Activated CD8-positive, alpha-beta memory T cell treated with anti-CD3 and anti-CD28 coated beads, Interleukin-2, amount 10 ng/mL, durations not matched to agents 7 days and 5 days (primary cell): ENCODE measurements at places on chromosomes 4 and X. TPM values are rescaled to one million over a fixed set of nuclear protein-coding genes. Genes with fewer than 3 reads are reported as not detected.

The ASMT gene
- total RNA-seq: 1.2 TPM

The OR13H1 gene
- not detected for total RNA-seq

The WNK3 gene
- 0.03 TPM for total RNA-seq

DNA sequence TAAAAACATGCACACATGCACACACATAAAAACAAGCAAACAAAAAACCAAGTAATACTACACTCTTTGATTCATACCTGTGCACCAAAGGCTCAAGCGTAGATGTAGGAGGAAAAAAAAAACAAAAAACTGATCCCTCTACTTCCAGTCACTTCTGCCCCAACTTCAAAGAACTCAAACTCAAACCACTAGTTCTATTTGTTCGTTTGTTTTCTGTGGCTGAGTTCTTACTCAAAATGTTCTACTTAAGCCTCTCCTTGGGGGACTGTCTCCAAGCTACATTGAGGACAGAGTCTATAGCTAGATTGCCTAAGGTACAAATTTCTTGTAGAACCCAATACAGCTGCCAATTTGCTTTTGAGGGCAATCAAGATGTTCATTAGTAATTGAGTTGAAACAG, 171.0 kb upstream of the ATOH1 start:
- DNase-seq: no peak
- H3K36me3 ChIP-seq: no peaks in the 10 kb centered on the region
- no peaks in the 10 kb centered on the region for H3K27me3 ChIP-seq
- no peak overlapping the region for H3K4me3 ChIP-seq
- H3K4me1 ChIP-seq: no peaks in the 10 kb centered on the region

GRCh38 chr4:72629540-72629939, 60.5 kb upstream of the ADAMTS3 start:
- H3K27ac ChIP-seq: no peak overlapping the region
- H3K27me3 ChIP-seq: no peaks in the 10 kb centered on the region
- no peak overlapping the region for H3K4me3 ChIP-seq

- no peak overlapping the region for H3K4me3 ChIP-seq
- no peaks in the 10 kb centered on the region for H3K4me1 ChIP-seq
- no peaks in the 10 kb centered on the region for H3K27me3 ChIP-seq
- no peaks in the 10 kb centered on the region for H3K36me3 ChIP-seq
- no peak overlapping the region for H3K27ac ChIP-seq
These were observed 28.0 kb downstream of the PDHA2 start for GRCh38 chr4:95867919-95868318.

DNA sequence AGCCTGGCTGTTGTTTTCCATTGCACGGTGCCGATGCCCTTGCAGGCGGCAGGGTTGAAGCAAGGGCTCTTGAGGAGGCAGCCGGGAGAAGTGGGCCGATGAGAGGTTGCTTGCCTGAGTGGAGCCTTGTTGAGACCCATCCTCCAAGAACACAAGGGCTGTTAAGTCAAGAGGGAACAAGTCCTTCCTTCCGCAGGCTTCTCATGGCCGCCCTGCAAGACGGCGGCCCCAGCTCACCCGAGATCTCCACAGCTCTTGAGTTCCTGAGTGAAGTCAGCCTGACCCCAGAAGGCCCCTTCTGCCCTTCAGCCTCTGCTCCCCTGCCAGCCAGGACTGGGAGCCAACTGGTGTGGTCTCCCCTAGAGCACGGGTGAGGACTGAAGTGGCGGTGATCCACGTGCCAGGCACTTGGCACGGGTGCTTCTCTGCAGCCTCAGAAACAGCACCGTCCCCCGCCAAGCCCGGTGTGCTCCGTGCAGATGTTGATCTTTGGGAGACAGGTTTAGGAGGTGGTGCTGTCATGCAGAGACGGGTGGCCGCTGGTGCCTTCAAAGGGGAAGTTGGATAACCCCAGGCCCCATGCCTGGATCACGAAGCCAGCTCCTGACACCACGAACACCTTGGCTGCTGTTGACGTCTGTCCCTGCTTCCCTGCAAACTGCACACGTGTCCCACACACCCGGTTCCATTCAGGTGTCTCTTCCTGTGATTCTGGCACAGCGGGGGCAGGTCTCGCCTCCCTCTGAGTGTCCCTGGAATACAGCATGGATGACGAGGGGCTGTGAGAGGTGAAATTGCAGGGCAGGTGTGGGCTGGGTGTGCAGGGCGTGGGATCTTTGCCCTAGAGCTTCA, 164.4 kb upstream of the PSAPL1 start:
- DNase-seq: no peak
- H3K27me3 ChIP-seq: no peaks in the 10 kb centered on the region
- H3K4me1 ChIP-seq: no peaks in the 10 kb centered on the region
- H3K27ac ChIP-seq: no peak overlapping the region

GRCh38 chr4:165476214-165477098, 97.6 kb downstream of the CPE start:
- H3K27me3 ChIP-seq: peaks cover 5% of the 10 kb centered on the region
- H3K36me3 ChIP-seq: no peaks in the 10 kb centered on the region
- no peak overlapping the region for H3K4me3 ChIP-seq
- no peaks in the 10 kb centered on the region for H3K4me1 ChIP-seq
- no peak overlapping the region for H3K27ac ChIP-seq

DNA sequence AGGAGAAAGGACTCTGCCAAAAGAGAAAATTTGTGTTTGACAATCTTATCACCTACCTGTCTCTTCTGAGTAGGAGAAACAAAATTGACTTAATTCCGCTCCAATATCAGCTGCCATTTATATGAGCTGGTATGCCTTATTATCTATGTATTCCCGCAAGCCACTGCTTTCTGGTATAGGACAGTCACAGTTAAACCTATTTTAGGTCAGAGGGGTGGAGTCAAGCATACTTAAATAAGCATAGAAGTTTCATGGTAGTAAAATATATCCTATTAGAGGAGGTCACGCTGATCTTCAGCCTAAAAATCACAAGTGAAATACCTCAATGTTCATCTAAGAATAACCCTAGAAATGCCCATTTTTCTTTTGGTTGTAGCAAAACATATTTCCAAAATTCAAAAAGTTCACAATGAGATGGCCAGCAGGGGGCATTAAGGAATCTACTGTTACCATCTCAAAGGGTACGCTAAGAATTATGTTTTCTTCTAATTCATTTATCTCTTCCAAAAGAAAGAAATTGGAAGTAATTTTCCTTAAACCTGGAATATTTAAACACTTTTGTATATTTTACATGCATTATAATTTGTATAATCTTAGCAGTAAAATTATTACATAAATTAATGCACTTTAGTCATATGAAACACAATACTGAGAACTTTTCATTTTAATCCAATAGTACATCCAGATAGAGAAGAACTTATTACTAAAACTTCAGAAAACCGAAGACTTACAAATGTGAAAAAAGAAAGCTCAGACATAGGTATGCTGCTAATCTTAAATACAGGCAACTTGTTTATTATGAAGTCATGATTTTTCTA, 10.5 kb downstream of the PPAT start:
- H3K36me3 ChIP-seq: peaks cover 9% of the 10 kb centered on the region
- no peak overlapping the region for H3K4me3 ChIP-seq
- no peak for DNase-seq
- no peak overlapping the region for H3K27ac ChIP-seq

- H3K27ac ChIP-seq: no peak overlapping the region
- peaks cover 26% of the 10 kb centered on the region for H3K4me1 ChIP-seq
These were observed 38.9 kb upstream of the PHEX start for GRCh38 chrX:21993265-21993664.

DNA sequence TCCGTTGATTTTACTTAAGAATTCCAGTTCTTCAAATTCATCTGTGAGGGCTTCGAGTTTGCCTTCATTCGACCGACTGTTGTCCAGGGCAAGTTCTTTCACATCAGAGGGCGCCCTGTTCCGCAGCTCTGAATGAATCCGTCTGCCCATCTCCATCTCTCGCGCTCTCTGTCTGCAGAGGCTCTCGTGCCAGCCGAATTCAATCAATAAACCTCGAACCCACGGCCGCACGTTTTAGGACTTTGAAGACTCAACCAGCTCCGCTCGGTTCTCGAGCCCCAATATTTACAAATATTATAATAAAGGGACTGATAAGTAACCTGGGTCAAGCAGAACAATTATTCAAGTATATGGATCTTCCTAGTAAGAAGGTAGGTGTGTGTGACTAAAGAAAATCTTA, 556.4 kb upstream of the SMIM31 start:
- H3K27me3 ChIP-seq: no peaks in the 10 kb centered on the region
- H3K27ac ChIP-seq: no peak overlapping the region
- DNase-seq: no peak
- no peaks in the 10 kb centered on the region for H3K4me1 ChIP-seq

DNA sequence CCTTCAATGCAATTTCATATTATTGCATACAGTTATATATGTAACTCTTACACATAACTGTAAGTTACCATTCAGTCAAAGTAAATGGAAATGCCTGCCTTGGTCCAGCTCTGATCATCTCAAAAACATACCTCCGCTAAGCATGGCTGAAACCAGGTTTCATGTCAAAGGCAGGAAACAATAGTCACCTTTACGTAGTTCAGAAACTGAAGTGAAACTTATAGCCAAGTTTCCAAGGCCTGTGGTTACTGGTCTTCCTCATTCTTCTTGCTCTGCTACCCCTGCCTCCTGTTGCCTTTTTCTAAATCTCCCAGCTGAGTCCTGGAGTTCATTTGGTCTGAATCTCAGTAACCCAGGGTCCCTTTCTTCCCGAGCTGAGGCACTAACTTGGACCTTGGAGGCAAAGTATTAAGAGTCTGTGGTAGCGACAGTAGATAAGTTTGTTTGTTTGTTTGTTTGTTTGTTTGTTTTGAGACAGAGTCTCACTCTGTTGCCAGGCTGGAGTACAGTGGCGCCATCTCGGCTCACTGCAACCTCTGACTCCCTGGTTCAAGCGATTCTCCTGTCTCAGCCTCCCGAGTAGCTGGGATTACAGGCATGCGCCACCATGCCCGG, 30.8 kb downstream of the DAPP1 start:
- H3K4me3 ChIP-seq: peak overlapping the region; percentile 43
- H3K36me3 ChIP-seq: peaks cover 32% of the 10 kb centered on the region
- DNase-seq: peak; percentile 50
- H3K4me1 ChIP-seq: peaks cover 73% of the 10 kb centered on the region
